ENCODE measurements at places on chromosomes 6 and 20. TPM values are rescaled to one million over a fixed set of nuclear protein-coding genes. Genes with fewer than 3 reads are reported as not detected.

Gene TRIM40
- total RNA-seq = not detected

Gene ZNF391
- 0.13 TPM for total RNA-seq

DNA sequence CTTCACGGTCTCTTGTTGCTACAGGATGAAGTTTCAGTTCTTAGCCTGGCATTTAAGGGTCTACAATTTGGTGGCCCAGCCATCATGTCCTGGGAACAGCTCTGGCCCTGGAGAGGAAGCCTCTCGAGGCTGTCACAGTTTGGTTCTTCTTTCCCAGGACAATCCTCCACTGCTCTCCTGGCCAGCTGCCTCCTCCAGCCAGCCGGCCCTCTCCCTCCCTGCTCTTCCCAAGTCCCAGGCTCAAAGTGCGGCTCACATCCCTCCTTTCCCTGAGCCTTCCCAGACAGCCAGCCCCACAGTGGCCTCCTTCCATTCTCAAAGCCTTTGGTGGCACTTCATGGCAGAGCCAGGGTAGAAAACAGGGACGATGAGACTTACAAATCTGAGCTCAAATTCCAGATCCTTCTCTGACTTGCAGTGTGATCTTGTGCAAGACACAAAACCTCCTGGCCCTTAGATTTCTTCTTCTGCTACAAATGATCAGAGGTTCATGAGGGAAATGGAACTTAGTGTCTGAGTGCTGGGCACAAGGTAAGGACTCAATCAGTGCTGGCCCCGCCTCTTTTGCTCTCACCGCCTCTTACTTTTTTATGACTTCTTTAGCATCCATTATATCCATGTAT, 223.8 kb upstream of the ECI2 start:
- no peak for DNase-seq

GRCh38 chr20:11003341-11003740, 329.5 kb upstream of the JAG1 start:
- DNase-seq = no peak

DNA sequence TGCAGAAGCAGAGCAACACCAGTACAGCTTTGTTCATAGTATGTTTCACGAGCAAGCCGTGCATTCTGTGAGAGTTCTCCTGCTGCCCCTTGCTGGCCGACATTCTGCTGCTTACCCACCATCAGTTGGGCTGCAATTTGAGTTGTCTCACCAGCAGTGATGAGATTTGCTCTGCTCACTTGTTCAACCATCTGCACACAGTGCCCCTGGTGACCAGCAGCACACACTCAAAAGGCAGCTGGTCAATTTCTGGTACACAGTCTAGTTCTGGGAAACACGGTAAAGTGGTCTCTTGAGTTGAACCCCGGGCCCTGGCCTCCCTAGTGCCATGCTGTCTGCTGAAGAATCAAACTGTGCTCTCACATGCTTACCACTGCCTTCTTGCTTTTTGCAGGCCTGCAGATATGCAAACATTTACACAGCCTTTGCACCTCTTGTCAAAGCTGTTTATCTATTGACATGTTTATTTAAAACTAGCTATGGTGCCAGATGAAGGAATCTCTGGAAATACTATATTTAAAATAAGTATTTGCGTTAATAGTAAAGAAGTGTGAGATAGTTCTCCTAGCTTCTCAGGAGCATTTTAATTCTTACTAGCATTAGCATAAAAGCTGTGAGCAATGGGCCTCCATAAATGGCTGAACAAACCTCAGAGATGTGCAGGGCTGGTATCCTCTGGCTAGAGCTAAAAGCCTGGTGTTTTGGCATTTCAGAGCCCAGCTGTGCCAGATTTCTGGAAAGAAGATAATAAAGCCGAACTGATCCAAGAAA, 234.3 kb downstream of the ARHGAP18 start:
- DNase-seq = no peak

DNA sequence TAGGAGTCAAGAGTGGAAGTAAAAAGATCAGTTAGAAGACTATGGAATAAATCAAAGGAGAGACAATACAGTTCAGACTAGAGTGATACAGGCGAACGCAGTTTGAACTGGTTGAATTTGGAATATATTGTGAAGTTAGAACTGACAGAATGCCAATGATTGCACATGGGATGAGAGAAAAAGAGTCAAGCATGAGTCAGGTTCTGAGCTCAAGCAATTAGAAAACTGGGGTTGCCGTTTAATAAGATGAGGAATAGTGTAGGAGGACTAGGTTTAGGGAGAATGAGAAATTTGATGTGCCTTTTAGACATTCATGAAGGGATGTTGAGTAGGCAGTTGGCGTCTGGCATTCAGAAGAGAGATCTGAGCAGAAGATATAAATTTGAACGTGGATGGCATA, 8.0 kb downstream of the RNF217 start:
- no peak for DNase-seq

Gene PRDM13
- not detected for total RNA-seq
